ENCODE measurements at places on chromosomes 3 and 15.

- no peak for DNase-seq
Observed at GRCh38 chr3:117842086-117842485, 1132.5 kb downstream of the TUSC7 start.

DNA sequence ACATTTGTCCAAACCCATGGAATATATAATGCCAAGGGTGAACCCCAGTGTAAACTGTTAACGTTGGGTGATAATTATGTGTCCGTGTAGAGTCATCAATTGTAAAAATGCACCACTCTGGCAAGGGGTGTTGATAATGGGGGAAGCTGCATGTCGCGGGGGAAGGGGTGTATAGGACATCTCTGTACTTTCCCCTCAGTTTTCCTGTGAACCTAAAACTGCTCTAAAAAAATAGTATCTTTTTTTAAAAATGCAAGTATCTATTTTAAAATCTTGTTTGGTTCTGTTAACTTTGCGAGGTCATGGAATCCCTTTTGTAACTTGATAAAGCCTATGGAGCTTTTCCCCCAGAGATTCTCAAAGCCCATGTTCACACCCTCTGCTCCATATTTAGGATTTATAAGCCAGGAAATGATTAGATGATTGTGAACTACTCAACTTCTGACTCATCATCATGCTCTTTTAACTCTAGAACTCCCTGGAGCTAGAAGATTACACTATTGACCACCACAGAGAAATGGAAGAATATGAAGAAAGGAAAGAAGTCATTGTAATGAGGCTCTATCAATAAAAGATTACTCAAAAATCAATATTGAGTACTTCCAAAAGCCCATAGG, 56.1 kb upstream of the C3orf49 start:
- DNase-seq: no peak

- DNase-seq: no peak
Observed at GRCh38 chr3:24802614-24803013, 308.0 kb upstream of the THRB start.

- no peak for DNase-seq
Observed at GRCh38 chr15:72491768-72492167, 17.6 kb downstream of the ARIH1 start.

DNA sequence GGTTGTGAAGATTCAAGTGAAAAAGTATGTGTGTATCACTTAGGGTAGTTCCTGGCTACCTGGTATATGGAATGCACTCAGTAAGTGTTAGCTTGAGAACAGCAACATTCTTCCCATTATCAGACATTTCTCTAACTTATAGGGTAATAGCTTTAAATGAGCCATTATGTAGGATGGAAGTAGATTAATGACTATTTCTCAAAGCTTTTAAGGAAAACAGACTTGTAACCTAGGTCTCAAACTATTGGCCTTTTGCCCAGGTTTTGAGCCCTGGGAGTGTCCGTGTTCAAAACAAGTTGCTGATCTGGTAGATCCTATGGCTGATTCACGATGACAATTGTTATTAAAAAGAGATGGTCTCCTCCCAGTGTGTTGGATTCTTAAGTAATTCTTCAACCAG, 129.1 kb upstream of the UMPS start:
- no peak for DNase-seq

GRCh38 chr3:40649346-40649745, 124.6 kb downstream of the ZNF621 start:
- no peak for DNase-seq

GRCh38 chr3:48528048-48528447, 24.1 kb upstream of the SHISA5 start:
- DNase-seq: no peak

- DNase-seq: no peak
Observed at GRCh38 chr3:52014613-52015012, 18.9 kb upstream of the RPL29 start.

DNA sequence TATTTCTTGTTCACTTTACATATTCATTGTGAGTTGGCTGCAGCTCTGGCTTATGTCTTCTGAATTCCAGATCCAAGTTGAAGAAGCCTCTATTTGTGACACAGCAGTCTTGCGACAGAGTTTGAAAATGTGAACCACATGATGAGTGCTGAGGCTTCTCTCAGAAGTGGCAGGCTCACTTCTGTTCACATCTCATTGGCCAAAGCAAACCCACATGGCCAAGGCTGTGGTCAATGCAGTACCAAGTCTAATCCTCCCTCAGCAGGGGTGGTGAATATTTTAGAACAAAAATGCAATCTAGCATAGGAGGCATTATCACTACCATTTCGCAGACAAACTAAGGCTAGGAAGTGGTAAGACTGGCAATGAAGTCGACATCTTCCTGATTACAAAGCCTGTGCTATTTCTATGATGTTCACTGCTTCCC, 45.2 kb downstream of the CDCP1 start:
- no peak for DNase-seq

DNA sequence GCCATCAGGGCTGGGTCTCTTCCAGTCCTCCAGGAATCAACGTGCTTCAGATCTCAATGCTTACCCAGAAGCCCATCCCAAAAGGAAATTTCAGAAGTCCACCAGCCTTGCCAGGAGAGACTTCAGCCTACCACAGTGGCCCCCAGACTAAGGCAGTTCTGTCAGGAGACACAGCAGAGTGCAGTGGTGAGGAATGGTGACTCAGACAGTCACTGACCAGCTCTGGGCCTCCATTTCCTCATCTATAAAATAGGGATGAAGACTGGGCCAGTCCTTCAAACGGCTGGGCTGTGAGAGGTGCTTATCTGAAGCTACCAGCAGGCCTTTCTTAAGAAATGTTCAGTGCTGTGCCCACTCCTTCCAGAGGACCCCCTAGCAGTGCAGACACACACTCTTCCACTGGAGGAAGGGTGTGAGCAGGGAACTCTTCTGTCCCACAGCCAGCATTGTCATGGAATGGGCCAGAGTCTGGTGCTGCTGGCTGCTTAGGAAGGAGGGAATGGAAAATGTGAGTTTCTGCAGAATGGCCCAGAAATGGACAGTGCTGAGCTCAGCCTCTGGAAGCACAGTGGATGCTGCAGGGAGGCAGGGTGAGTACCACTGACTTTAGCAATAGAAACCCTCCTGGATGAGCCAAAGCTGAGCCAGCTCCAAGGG, 41.6 kb upstream of the DUSP7 start:
- DNase-seq: no peak

DNA sequence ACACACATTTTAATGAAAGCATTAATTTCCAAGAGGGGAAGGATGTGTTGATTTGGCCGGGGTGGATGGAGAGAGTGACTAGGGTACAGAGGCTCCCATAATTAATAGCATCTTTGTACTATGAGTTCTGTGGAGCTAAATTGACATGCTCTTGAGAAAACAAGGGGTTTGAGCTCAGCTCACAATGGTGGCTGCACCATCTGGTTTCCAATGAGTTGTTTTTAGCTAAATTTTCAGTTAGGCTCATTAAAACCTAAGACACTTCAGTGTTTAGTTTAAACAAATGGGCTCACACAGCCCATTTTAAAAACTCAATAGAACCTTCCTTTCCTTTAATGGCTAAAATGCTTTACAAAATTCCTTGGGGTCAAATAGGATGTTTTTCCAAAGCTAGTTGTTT, 199.7 kb downstream of the TNIK start:
- DNase-seq: no peak

GRCh38 chr15:83930392-83931212, 276.7 kb downstream of the ADAMTSL3 start:
- DNase-seq: no peak

DNA sequence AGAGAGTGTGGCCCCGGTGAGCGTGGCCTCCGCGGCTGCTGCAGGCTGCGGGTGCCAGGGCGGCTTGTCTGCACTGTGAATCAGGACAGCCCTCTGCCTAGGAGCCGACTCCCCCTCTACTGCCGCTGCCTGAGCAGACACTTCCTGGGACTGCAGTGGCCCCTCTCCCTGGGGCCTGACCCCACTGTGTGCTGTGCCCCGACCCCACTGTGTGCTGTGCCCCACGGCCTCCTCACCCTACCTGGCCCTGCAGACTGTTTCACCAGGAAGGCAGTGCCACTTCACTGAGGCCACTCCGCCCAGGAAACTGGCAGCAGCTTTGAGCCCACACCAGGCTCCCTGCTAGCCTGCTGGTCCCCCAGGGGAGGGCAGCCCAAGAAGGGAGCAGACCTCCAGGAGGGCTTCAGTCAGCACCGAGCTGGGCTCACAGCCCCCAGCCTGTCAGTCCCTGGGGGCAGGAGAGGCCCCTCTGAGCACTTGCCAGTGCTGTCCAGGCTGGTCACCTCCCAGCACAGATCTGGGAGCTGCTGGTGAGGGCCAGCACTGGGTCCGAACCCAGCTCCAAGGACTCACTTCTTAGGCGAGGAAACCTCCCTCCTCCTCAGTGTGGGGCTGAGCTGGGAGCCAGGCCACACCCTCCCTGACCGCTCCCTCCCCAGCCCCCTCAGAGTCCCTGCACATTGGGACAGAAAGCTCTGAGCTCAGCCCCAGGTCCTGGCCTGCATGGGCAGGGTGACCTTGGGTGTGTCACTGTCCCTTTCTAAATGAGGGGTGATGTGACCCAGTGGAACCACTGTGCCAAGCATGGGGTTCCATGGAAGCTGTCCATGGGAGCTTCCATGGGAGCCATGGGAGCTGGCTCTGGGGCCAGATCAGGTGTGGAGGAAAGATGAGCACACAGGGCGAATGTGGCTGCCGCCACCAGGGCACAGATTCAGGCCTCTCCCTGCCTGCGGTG, 56.8 kb downstream of the DNAJB8 start:
- no peak for DNase-seq
